ENCODE measurements at places on chromosomes 13 and 19.

GRCh38 chr19:28465371-28466086 lies 747.4 kb downstream of the UQCRFS1 start:
- no peak for DNase-seq

GRCh38 chr13:51551416-51551815 lies 32.8 kb upstream of the WDFY2 start:
- DNase-seq: no peak

DNA sequence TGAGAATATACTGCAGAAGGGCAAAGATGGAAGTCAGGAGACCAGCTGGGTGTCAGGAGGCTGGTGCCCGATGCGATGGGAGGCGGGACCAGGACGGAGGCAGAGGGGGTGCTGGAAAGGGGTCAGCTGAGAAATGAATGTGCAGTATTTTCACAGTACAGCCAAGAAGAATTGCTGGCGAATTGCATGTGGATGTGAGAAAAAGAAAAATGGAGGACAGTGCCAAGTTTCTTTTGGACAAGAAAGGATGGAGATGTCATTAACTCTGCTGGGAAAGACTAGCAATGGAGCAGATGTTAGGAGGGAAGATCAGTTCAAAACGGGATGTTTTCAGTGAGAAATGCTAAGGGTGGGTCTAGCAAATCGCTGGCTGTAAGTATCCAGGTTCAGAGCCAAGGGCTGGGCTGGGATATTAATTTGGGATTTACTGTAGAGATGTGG lies 7.0 kb downstream of the CRYL1 start:
- no peak for DNase-seq

GRCh38 chr13:112450118-112450903 lies 74.2 kb downstream of the SPACA7 start:
- DNase-seq: no peak

DNA sequence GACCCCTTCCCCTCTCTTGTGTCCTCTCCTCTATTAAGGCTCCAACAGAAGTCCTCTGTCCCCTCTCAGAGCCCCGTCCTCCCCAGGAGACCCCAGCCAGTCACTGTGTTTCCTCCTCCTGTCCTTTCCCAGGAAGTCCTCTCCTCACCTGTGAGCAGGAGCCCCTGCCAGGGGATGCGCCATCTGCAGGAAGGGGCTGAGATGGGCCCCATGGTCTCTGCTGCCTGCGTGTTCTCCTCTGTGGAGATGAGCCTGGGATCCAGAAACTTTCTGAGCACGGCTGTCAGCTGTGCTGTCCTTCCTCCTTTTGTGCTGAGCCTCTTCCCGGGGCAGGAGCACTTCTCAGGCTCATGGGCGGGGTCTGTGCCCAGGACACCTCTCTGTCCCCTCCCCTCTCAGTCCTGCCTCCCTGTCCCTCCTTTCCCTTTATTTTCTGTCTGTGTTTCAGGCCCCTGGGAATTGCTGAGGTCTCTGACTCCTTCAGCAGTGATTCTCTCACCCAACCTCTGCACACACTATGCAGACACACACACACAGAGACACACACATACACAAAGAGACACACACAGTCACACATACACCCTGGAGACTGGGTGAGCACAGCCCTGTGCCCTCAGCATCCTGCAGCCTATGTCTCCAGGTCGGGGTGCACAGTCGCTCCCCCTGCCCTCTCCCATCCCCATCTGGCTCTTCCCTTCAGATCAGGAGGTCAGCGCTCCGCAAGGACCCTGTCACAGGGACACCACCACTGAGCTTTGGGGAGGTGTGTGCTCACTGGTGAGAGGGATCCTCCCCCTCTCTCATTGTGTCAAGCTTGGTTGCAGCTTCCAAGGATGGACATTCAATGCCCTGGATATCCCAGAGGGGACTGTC lies at the start of gene CEACAM8:
TSS of gene CEACAM8 (minus strand) at position 308 of the 873 bp plus-strand sequence. CDS start at position 212, 96 bp downstream.
- no peak for DNase-seq

- no peak for DNase-seq
Measured at GRCh38 chr13:25136880-25137787, 35.0 kb downstream of the AMER2 start.

DNA sequence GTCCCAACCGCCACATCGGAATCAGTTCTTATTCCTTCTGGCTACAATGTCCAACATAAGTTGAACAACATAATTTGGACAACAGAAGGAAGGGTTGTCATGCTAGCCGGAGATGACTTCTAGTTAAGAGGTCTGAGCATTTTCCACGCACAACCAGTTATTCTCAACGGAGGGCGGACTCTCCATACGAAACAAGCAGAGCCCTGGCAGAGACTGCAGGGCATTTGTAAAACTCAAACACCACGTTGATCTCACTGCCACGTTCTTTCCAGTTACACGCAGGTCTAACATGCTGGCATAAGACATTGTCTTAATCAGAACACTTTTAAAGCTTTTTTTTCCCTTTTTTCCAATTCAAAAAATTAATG lies 38.3 kb upstream of the DCUN1D2 start:
- no peak for DNase-seq
